Stimulated activated CD8-positive, alpha-beta memory T cell treated with anti-CD3 and anti-CD28 coated beads, Interleukin-4, amount 100 ng/mL, for 1 hour (primary cell): ENCODE measurements at places on chromosomes 13 and 19.

DNA sequence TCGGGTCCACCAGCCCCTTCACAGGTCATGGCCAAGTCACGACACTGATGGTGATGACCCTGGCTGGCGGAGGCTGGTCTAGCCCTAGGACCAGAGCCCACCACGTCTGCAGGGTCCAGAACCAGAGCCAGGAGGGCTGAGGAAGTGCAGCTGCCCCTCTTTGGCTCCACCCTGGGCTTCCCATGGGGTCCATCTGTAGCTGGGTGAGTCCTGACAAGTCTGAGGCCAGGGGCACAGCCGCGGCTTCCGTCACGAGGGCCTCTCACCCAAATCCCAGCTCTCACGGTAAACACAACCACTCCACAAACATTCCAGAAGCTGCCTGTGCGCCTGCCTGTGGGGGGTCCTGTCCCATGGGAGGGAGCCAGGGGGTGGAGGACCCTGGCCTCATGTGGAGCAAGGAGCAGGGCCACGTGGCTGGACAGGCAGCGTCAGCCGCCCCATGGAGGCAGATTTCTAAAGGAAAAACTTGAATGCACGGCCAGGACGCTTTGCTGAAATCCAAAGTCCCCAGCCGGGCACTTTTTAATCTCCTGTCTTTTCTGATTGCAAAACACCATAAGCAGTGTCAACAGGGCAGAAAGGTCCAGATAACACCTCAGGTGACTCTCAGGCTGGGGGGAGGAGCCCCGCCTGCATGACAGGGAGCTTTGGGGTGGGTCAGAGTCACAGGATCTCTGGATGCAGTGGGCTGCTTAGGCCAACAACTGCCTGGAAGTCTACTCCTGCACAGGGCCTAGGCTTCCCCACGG is 29.9 kb downstream of the CEBPG start:
- DNase-seq, result no peak

DNA sequence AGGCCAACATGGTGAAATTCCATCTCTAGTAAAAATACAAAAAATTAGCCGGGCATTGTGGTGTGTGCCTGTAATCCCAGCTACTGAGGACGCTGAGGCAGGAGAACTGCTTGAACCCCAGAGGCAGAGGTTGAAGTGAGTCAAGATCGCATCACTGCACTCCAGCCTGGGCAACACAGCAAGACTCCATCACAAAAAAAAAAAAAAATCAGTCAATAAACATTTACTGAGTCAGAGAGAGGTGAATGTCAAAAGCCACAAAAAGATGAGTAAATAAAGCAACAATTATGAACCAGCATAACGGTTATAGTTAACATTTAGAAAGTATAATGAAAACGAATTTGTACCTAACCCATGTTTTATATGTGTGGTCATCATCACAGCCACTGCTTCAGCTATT is 23.1 kb downstream of the PSPC1 start:
- no peak for DNase-seq

- DNase-seq, result no peak
Observed at GRCh38 chr13:30107521-30108136, 199.7 kb downstream of the KATNAL1 start.

DNA sequence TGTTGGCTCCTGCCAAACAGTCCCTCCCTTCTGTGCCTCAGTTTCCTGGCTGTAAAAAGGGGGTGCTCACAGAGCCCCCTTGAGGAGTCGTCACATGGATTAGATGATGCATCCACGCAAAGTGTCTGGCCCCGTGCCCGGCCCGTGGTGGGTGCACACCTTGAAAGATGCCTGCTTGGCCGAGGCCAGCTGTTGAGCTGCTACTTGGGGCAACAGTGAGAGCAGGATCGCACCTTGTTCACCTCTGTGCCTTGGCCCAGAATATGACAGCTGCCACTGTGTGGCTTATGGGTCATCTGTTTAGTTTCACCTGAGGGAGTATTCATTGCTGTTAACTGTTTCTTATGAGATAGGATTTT is 17.7 kb downstream of the CRTC1 start:
- no peak for DNase-seq

GRCh38 chr13:20337884-20338551 is 105.9 kb upstream of the GJB6 start:
- DNase-seq, result no peak

- no peak for DNase-seq
Observed at GRCh38 chr13:94122300-94122915, 357.1 kb downstream of the DCT start.

DNA sequence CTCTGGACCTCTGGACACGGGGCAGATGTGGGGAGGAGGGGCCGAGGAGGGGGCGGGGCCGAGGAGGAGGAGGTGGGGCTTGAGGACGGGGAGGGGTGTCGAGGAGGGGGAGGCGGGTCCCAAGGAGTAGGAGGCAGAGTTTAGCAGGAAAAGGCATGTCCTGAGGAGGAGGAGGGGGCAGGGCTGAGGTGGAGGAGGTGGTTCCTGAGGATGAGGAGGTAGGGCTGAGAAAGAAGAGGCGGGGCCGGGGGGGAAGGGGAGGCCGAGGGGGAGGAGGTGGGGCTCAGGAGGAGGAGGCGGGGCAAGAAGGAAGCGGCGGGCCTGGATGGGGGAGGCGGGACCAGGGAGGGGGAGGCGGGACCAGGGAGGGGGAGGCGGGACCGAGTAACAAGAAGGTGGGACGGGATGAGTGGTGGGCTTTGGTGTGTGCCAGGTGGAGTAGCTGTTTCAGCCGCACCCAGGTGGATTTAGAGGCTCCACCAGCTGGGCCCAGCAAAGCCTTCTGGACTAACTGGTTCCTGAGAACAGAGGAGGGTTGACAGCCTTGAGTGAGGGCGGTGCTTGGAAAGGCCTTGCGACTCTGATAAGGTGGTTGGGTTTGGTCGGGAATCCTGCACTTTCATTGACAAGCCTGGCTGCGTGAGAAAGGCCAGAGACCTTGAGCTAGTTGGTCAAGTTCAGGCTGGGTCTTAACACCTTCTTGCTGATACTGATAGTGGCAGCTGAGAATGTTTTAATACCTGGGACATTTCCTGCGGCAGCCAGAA is 7.7 kb downstream of the TECR start:
- DNase-seq, result no peak

GRCh38 chr13:51848674-51849073 is 3.7 kb upstream of the TMEM272 start:
- DNase-seq, result no peak

GRCh38 chr13:97058391-97058790 is 64.1 kb upstream of the OXGR1 start:
- no peak for DNase-seq

- DNase-seq, result no peak
Observed at GRCh38 chr19:33157906-33158305, 26.0 kb downstream of the WDR88 start.

GRCh38 chr19:10769533-10770491 is 51.9 kb downstream of the DNM2 start:
- no peak for DNase-seq

- no peak for DNase-seq
Observed at GRCh38 chr13:33634546-33634982, 183.4 kb upstream of the RFC3 start.

- peak; percentile 70 for DNase-seq
Observed at GRCh38 chr19:37506387-37507166, at the start of gene ZNF793. TSS of gene ZNF793 (plus strand) at chr19:37506939. CDS start at chr19:37523440, 16,501 bp downstream.

DNA sequence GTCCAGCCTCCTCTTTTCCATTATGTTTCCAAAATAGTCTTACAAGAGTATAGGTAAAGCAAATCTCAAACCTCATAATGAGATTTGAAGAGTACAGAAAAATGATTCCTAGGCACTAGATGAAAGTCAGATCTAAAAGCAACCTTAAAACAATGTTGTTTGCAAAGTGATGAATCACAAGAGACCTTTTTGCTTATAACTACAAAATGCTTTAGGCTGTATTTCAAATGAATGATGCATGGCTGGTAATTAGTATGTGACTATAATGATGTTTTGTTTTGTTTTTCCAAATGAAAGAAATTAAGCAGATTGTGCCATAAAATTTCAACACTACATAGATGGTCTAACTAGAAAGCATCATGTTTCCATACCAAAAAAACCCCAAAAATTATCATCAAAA is 272.7 kb downstream of the DIAPH3 start:
- no peak for DNase-seq

GRCh38 chr19:28607066-28607583 is 605.8 kb downstream of the UQCRFS1 start:
- no peak for DNase-seq

DNA sequence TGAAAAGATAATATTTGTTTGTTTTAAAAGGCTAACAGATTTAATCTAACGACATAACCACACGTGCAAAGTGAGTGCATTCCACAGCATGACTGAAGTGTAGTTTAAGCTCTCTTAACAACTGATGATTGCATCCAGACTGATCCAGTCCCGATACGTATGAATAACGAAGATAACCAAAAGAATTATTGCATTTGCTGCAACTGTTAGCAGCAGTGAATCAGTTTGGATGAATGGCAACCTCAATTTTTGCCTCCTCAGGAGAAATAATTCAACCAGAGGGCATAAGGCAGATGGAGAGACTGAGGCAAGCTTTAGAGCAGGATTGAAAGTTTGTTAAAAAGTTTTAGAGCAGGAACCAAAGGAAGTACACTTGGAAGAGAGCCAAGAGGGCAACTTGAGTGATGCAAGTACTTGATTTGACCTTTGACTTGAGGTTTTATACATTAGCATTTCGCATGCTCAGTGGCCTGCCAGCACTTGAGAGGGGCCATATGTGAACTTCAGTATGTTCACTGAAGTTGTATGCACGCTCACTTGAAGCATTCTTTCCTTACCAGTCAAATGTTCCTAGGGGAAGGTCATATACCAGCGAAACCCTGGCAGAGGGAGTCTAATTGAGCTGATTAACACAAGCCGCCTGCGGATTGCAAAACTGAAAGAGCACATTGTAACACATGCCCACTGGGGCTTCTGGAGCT is 835.0 kb upstream of the PCDH20 start:
- DNase-seq, result no peak

DNA sequence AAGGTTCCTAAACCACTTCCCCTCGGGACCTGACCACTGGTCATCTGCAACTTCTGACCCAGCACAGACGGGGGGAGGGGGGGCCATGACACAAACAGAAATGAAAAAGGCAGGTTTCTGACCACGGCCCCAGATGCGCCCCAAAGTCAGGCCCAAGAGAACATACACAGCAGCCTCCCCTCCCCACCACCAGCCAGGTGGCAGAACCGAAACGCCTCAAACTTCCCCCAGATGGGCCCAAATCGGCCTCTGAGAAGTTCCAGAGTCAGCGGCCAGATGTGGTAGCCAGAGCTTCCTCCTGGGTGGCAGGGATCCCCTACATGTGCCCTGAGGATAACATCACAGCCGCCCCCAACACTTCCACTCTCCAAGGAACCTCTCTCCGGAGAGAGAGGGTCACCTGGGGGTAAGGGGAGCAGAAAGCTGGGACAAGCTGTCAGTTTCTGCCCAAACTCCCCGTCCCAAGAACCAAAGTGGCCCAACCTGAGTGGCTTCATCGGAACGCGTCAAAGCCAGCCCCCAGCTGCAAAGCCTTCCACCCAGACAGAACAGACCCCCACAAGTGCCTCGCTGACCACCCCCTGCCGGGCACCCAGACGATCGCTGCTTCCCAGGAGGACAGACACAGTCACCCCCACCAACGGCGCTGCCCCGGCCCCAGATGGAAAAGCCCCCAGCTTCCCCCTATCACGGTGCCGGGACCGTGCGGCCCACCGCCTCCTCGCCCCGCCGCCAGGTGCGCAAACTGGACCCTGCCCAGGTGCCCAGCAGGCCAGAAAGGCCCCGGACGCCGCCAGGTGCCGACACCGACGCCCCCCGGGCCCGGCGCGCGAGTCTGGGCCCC is 800 bp downstream of the ELL start:
- DNase-seq, result no peak

DNA sequence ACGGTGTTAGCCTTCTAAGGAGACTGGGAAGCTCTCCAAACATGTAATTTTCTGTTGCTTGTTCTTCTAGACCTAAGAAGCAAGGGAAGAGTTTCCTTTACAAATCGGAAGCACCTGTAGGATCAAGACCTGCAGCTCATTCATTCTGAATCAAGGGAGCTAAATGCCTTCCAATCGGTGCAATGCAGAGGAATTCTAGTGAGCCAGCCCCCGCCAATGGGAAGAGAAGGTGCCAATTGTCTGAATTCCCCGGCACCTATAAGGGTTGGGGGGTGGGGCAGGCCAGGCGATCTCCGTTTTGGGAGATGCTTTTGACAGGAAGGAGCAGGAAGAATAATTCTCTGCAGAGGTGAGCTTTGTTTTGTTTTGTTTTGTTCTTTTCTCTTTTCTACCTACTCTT is 7.1 kb upstream of the NLRP13 start:
- DNase-seq, result no peak

DNA sequence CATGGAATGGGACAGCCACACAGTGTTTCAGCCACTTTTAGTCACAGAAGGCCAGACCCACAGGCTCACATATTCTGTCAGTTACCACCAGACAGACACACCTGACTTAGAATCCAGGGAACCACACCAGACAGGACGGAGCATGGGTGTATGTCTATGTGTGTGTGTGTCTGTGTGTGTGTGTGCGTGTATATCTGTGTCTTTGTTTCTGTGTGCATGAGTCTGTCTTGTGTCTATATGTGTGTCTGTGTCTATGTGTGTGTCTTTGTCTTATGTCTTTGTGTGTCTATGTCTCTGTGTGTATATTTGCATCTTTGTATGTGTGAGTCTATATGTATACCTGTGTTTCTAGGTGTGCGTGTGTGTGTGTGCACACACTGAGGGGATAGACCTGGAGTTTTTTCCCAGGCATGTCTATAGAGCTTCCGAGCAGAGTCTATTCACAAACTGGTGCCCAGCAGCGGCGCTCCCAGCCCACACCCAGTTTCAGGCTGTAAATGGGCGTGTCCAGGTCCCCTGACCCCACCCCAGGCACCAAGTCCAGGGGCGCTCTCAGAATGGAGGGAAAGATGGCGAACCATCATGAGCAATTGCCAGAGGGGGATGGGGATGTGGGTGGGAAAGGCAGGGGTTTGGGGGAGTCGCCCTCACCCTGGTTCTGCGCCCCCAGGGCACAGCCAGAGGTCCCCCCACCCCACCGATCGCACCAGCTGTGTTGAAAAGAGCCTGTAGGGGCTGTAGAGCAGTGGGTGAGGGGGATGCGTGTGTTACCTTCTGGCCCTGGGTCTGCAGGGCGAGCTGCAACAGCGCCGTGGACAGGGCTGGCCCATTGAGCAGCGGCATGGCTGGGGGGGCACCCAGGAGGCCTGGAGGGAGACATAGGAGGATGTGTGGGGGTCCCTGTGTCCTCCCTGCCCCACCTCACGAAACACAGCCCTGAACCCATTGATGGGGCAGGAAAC is 6.3 kb upstream of the FDX2 start:
- DNase-seq, result no peak

DNA sequence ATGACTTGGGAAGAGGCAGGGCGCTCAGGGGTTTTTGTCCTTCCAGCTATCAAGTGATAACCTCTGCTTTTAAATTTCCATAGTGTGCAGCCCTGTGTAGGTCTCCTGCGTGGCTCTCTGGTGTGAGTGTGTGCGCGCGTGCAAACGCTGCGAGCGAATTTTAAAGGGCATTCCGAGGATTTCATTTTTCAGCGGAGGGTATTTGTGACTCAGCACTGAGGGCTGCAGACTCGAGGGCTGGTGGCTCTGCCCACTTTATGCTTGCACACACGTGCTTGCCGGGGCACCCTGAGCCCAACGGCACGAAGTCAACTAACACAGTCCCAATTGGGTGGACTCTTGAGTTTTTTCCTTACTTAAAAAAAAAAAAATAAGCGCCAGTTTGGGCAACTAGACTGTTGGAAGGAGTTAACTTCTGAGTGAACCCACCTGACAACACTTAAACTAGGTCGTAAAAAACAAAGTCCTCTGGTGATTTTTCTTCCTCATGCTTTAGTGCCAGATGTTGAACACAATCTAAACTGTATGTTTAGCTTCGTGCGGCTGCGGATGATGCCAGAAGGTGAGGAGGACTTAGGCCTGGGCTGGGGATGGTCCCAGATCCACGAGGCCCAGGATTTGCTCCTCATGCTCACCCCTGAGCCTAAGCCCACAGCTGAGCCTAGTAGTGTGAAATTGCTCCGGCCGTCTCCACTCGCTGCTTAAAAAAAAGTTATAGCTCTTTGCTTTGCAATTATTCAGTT is 2.1 kb downstream of the FGF9 start:
- DNase-seq, result no peak
